Dermis lymphatic vessel endothelial cell (primary cell): ENCODE measurements at places on chromosomes 3 and 15. TPM values are rescaled to one million over a fixed set of nuclear protein-coding genes. Genes with fewer than 3 reads are reported as not detected.

GCHFR gene
- total RNA-seq: 4.3 and 11.7 TPM in 2 replicates

TP63 gene
- total RNA-seq: not detected in 2 replicates

FETUB gene
- total RNA-seq: not detected in 2 replicates

ILDR1 gene
- not detected in 2 replicates for total RNA-seq

RBP2 gene
- not detected in 2 replicates for total RNA-seq

NDN gene
- total RNA-seq: 29.0 and 48.8 TPM in 2 replicates

AGBL1 gene
- total RNA-seq: not detected in 2 replicates

EPHA3 gene
- under 0.01 and 0.11 TPM in 2 replicates for total RNA-seq

TBC1D21 gene
- not detected in 2 replicates for total RNA-seq

NR2E3 gene
- 0.22 and 0.26 TPM in 2 replicates for total RNA-seq

CNTN3 gene
- 0.22 TPM in 1 of 2 replicates, not detected in the other for total RNA-seq

DYNLT2B gene
- total RNA-seq: 2.4 and 7.7 TPM in 2 replicates

SCN11A gene
- under 0.01 and 0.09 TPM in 2 replicates for total RNA-seq

AP4E1 gene
- 10.5 and 11.9 TPM in 2 replicates for total RNA-seq

NTRK3 gene
- total RNA-seq: not detected in 2 replicates

ITGA11 gene
- total RNA-seq: 9.8 and 13.9 TPM in 2 replicates

ABHD2 gene
- total RNA-seq: 44.3 and 49.8 TPM in 2 replicates

NEK10 gene
- total RNA-seq: 0.65 and 1.4 TPM in 2 replicates

SLC9C1 gene
- total RNA-seq: 0.11 and 0.17 TPM in 2 replicates

CLRN1 gene
- total RNA-seq: not detected in 2 replicates

MYZAP gene
- 81.3 and 99.6 TPM in 2 replicates for total RNA-seq

PCSK6 gene
- total RNA-seq: 34.4 and 37.1 TPM in 2 replicates

AEN gene
- total RNA-seq: 28.3 and 40.2 TPM in 2 replicates

GRAMD1C gene
- 26.9 and 30.3 TPM in 2 replicates for total RNA-seq

ZPLD1 gene
- total RNA-seq: under 0.01 TPM in 1 of 2 replicates, not detected in the other

FAM81A gene
- under 0.01 and 0.09 TPM in 2 replicates for total RNA-seq

PLA2G4E gene
- total RNA-seq: not detected in 2 replicates

CISH gene
- 0.11 and 0.17 TPM in 2 replicates for total RNA-seq

LRRN1 gene
- not detected in 2 replicates for total RNA-seq

CPEB1 gene
- under 0.01 and 0.17 TPM in 2 replicates for total RNA-seq

SLC24A5 gene
- total RNA-seq: not detected in 2 replicates

CACNA2D3 gene
- not detected in 2 replicates for total RNA-seq

LCTL gene
- 0.43 TPM in 1 of 2 replicates, not detected in the other for total RNA-seq

LSMEM2 gene
- not detected in 2 replicates for total RNA-seq

HIGD2B gene
- total RNA-seq: 0.11 and 0.17 TPM in 2 replicates

ZCWPW2 gene
- total RNA-seq: 0.22 and 0.43 TPM in 2 replicates

MAGI1 gene
- total RNA-seq: 84.7 and 113 TPM in 2 replicates

CD200 gene
- total RNA-seq: 4.7 and 6.7 TPM in 2 replicates

CIDEC gene
- total RNA-seq: not detected in 2 replicates

DTX3L gene
- 19.2 and 24.0 TPM in 2 replicates for total RNA-seq

TNFAIP8L3 gene
- total RNA-seq: 116 and 127 TPM in 2 replicates

SPINK8 gene
- total RNA-seq: not detected in 2 replicates

GUCA1C gene
- total RNA-seq: not detected in 2 replicates

ADGRG7 gene
- total RNA-seq: not detected in 2 replicates

FAM3D gene
- total RNA-seq: not detected in 2 replicates

RASL12 gene
- not detected in 2 replicates for total RNA-seq
